ENCODE measurements at places on chromosomes 1 and 21. TPM values are rescaled to one million over a fixed set of nuclear protein-coding genes. Genes with fewer than 3 reads are reported as not detected.
A peak's percentile ranks its signal among the peaks of the same experiment; 100 is the strongest.

DNA sequence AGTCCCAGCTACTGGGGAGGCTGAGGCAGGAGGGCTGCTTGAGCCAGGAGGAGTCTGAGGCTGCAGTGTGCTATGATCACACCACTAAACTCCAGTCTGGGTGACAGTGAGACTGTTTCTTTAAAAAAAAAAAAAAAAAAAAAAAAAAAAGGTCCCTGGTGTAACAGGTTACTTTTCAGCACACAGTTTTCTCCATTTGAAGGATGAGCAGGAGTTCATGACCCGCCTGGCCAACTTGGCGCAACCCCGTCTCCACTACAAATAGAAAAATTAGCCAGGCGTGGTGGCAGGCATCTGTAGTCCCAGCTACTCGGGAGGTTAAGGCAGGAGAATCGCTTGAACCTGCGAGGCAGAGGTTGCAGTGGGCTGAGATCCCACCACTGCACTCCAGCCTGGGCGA lies 12.4 kb downstream of the HNRNPR start:
- H3K36me3 ChIP-seq: peaks cover 70% of the 10 kb centered on the region
- no peak for DNase-seq
- peaks cover 30% of the 10 kb centered on the region for H3K4me1 ChIP-seq
- peak overlapping the region; percentile 24 for H3K27ac ChIP-seq

- peaks cover 2% of the 10 kb centered on the region for H3K4me1 ChIP-seq
- H3K4me3 ChIP-seq: no peak overlapping the region
- H3K27ac ChIP-seq: no peak overlapping the region
- H3K36me3 ChIP-seq: peaks cover 33% of the 10 kb centered on the region
- DNase-seq: no peak
Observed at GRCh38 chr1:243667133-243667532, 182.9 kb downstream of the AKT3 start.

DNA sequence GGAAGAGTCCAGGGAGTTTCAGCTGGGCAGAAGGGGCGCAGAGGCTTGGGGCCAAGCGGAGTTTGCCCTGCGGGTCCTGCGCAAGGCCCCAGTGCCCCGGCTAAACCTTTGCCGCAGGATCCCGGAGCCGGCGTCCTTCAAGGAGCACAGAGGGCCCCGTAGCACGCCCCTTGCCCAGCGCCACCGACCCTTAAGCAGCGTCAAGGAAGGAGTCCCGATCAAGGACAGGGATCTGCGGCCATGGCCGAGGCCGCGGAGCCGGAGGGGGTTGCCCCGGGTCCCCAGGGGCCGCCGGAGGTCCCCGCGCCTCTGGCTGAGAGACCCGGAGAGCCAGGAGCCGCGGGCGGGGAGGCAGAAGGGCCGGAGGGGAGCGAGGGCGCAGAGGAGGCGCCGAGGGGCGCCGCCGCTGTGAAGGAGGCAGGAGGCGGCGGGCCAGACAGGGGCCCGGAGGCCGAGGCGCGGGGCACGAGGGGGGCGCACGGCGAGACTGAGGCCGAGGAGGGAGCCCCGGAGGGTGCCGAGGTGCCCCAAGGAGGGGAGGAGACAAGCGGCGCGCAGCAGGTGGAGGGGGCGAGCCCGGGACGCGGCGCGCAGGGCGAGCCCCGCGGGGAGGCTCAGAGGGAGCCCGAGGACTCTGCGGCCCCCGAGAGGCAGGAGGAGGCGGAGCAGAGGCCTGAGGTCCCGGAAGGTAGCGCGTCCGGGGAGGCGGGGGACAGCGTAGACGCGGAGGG lies 520 bp downstream of the CLIC6 start:
- no peak overlapping the region for H3K4me3 ChIP-seq
- DNase-seq: peak; percentile 47
- no peak overlapping the region for H3K27ac ChIP-seq

- no peaks in the 10 kb centered on the region for H3K36me3 ChIP-seq
- peaks cover 7% of the 10 kb centered on the region for H3K27me3 ChIP-seq
- DNase-seq: peak; percentile 41
- H3K4me3 ChIP-seq: no peak overlapping the region
- no peak overlapping the region for H3K27ac ChIP-seq
Observed at GRCh38 chr1:63148825-63149645, 173.3 kb upstream of the FOXD3 start.

The KLHDC8A gene
- not detected for total RNA-seq

The GPR157 gene
- total RNA-seq: 3.6 TPM

GRCh38 chr21:33080376-33080775 lies 10.4 kb downstream of the OLIG1 start:
- no peak overlapping the region for H3K27ac ChIP-seq
- peaks cover 53% of the 10 kb centered on the region for H3K27me3 ChIP-seq
- no peaks in the 10 kb centered on the region for H3K36me3 ChIP-seq
- DNase-seq: no peak

- DNase-seq: no peak
- no peak overlapping the region for H3K4me3 ChIP-seq
- H3K27ac ChIP-seq: no peak overlapping the region
- no peaks in the 10 kb centered on the region for H3K27me3 ChIP-seq
- peaks cover 7% of the 10 kb centered on the region for H3K4me1 ChIP-seq
Observed at GRCh38 chr1:22760455-22760854, 49.8 kb downstream of the EPHB2 start.

The GPR37L1 gene
- not detected for total RNA-seq

The ZYG11B gene
- total RNA-seq: 9.8 TPM

DNA sequence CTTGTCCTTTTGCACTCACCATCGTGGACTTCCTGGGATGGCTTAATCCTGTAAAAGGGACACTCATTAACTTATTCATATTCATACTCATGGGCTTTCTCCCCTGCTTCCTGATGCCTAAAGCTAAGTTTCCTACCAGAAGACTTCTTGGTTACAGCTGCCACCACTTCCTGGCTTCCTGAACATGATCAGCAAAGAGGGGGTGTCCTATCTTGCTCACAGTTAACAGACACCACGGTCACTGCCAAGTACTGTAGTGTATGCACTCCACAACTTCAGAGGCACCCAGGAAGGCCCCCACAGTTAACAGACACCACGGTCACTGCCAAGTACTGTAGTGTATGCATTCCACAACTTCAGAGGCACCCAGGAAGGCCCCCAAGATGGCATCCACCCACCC lies 177.8 kb downstream of the SIPA1L2 start:
- DNase-seq: peak; percentile 47
- H3K4me3 ChIP-seq: no peak overlapping the region

- no peaks in the 10 kb centered on the region for H3K4me1 ChIP-seq
- peaks cover 39% of the 10 kb centered on the region for H3K27me3 ChIP-seq
- no peak for DNase-seq
- no peak within 1 kb of the TSS for H3K27ac ChIP-seq
Observed at GRCh38 chr1:205943245-205943644, at the start of gene SLC26A9. Gene SLC26A9, minus strand, starts transcription at chr1:205943456. Its CDS starts 7,636 bp downstream, at chr1:205935820.

GRCh38 chr1:3593745-3594144 lies 17.6 kb downstream of the MEGF6 start:
- no peaks in the 10 kb centered on the region for H3K36me3 ChIP-seq
- no peak overlapping the region for H3K4me3 ChIP-seq
- no peaks in the 10 kb centered on the region for H3K27me3 ChIP-seq
- peaks cover 14% of the 10 kb centered on the region for H3K4me1 ChIP-seq

DNA sequence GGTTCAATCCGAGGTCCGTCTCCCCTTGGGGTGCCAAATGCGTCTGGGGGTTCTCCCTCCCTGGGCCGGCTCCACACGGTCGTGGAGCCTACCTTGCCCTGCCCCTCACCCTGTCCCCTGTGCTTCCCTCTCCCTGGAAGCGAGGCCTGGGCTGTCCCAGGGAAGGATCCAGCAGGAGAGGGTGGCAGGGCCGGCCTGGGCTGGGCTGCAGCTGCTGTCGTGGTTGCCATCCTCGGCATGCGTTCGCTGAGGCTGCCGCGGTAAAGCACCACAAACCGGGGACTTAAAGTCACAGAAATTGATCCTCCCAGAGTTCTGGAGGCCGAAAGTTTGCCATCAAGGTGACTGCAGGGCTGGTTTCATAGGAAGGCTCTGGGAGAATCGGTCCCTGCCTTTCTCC lies 123.0 kb upstream of the TMPRSS2 start:
- H3K36me3 ChIP-seq: no peaks in the 10 kb centered on the region
- H3K27me3 ChIP-seq: peaks cover 3% of the 10 kb centered on the region
- no peaks in the 10 kb centered on the region for H3K4me1 ChIP-seq
- DNase-seq: no peak

DNA sequence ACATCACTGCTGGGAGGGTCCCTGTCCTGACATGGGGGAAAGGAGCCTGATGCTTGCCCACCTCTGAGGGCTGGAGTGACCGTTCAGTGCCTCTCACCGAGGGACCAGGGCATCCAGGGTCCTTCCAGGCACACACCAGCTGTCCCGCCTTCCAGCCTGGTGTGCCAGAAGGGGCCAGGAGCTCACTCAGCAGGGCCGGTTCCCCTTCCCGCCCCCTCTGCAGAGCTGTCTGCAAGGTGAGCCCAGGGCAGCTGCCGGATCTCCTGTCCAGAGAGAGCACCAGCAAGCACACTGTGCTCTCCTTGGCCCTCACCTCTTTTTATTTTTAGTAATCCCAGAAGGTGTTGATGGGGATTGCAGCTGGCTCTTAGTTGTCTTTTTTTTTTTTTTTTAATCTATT lies 16.9 kb downstream of the H6PD start:
- no peak overlapping the region for H3K27ac ChIP-seq
- H3K36me3 ChIP-seq: no peaks in the 10 kb centered on the region
- no peaks in the 10 kb centered on the region for H3K27me3 ChIP-seq

DNA sequence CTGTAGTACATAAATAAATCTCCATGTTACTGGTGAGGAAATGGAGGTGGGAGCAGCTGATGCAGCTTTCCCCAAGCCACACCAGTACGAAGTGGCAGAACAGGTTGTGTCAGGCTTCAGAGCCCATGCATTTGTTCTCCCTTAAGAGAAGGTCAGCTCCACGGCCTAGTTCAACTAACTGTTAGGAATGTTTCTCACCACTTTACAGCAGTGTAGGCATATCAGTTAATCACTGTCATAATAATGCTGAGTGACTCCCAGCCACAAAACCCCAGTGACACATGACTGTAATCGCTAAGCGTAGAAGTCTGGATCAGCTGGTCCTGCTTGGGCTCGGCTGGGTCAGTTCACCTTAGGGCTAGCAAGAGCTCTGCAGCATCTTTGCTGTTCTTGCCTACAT lies 90.4 kb downstream of the VPS26C start:
- H3K4me3 ChIP-seq: no peak overlapping the region
- peaks cover 45% of the 10 kb centered on the region for H3K36me3 ChIP-seq
- no peaks in the 10 kb centered on the region for H3K4me1 ChIP-seq
- no peak for DNase-seq
- H3K27me3 ChIP-seq: no peaks in the 10 kb centered on the region

DNA sequence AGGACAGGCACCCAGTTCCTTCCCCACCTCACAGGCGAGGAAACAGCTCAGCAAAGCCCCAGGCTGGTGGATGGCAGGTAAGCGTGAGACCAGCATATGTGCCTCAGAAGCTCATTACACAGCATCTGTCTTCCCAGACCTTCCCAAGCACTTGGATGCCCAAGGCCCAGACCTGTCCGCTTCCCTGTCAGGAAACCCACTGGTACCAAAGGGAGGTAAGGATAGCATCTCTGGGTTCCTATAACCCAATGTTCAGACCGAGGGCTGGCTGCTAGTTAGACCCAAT lies 3.3 kb downstream of the POFUT2 start:
- no peak overlapping the region for H3K4me3 ChIP-seq
- DNase-seq: no peak
- H3K27me3 ChIP-seq: peaks cover 2% of the 10 kb centered on the region
- H3K27ac ChIP-seq: no peak overlapping the region
- H3K36me3 ChIP-seq: peaks cover 9% of the 10 kb centered on the region

The RXFP4 gene
- total RNA-seq: not detected

The PADI2 gene
- 0.23 TPM for total RNA-seq

The FCN3 gene
- not detected for total RNA-seq

- H3K27me3 ChIP-seq: no peaks in the 10 kb centered on the region
- no peak overlapping the region for H3K4me3 ChIP-seq
- H3K27ac ChIP-seq: no peak overlapping the region
- no peak for DNase-seq
- no peaks in the 10 kb centered on the region for H3K4me1 ChIP-seq
Observed at GRCh38 chr1:24465638-24466037, 37.0 kb upstream of the RCAN3 start.

- H3K27me3 ChIP-seq: peaks cover 21% of the 10 kb centered on the region
- no peaks in the 10 kb centered on the region for H3K4me1 ChIP-seq
- DNase-seq: no peak
Observed at GRCh38 chr1:22137004-22137720, 5.7 kb downstream of the WNT4 start.

GRCh38 chr1:1665815-1666251 lies 7.0 kb upstream of the CDK11B start:
- no peak for DNase-seq
- H3K27ac ChIP-seq: no peak overlapping the region
- H3K4me3 ChIP-seq: no peak overlapping the region
- H3K4me1 ChIP-seq: peaks cover 4% of the 10 kb centered on the region

The FCAMR gene
- not detected for total RNA-seq

GRCh38 chr1:3428899-3429298 lies 25.6 kb upstream of the ARHGEF16 start:
- no peak for DNase-seq
- H3K27me3 ChIP-seq: no peaks in the 10 kb centered on the region
- H3K27ac ChIP-seq: no peak overlapping the region
